Fibroblast of skin of right biceps (primary cell): ENCODE measurements at places on chromosomes 3 and 15.

DNA sequence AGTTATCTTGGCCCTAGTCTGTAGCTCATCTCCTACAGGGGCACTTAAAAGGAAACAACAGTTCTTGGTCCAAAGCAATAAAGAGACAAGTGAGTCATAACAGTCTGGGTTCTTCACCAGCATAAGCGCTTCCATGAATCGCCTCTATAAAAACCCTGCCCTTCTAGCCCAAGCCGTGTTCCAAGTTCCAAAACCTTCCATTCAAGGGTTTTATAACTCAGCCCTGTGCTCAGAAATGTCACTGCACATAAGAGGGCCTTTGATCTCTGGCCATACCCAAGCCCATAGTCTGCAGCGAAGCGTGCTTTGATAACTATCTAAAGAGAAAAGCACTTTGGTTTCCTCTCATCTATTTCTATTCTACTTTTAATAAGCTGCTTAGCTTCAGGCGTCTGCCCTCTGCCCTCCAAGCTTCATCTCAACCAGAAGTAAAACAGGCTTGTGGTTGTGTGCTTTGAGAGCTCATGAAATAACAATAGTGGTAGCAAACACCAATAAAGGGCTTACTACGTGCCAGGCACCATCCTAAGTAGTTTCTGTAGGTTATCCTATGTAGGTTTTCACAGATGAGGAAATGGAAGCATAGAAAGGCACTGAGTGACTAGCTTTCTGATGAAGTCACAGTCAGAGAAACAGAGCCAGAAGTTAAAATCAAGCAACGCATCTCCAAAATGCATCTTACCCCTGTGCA lies 64.0 kb upstream of the AKAP13 start:
- DNase-seq: peak; percentile 55

DNA sequence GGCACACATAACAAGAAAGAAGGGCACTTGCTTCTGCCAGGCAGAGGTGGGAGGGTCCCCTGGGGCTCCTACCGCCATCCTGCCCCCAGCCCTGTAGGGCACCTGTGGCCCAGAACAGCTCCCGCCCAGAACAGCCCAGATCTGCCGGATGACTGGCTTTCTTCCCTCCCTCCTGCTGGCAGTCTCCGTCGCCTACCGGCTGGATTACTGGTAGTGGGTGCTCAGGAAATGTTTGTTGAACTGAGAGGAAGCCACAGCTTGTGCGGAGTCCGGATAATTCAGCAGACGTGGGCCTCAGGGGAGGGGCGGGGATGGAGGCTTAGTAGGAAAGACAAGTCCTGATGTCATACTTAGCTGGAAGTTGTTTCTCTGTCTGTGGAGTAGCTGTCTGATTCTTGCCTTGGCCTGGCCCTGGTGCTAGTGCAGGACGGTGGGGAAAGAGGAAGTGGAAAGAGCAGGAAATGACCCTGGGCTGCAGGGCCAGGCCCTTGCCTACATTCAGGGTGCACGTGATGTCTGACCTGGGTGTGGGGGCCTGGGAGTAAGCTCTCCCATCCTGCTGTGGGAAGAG lies 6.7 kb downstream of the CCDC9B start:
- DNase-seq: peak; percentile 81

- DNase-seq: peak; percentile 13
Observed at GRCh38 chr3:119191800-119192199, 18.4 kb downstream of the UPK1B start.

- DNase-seq: peak; percentile 19
Observed at GRCh38 chr15:66196602-66197001, 56.9 kb downstream of the MEGF11 start.

DNA sequence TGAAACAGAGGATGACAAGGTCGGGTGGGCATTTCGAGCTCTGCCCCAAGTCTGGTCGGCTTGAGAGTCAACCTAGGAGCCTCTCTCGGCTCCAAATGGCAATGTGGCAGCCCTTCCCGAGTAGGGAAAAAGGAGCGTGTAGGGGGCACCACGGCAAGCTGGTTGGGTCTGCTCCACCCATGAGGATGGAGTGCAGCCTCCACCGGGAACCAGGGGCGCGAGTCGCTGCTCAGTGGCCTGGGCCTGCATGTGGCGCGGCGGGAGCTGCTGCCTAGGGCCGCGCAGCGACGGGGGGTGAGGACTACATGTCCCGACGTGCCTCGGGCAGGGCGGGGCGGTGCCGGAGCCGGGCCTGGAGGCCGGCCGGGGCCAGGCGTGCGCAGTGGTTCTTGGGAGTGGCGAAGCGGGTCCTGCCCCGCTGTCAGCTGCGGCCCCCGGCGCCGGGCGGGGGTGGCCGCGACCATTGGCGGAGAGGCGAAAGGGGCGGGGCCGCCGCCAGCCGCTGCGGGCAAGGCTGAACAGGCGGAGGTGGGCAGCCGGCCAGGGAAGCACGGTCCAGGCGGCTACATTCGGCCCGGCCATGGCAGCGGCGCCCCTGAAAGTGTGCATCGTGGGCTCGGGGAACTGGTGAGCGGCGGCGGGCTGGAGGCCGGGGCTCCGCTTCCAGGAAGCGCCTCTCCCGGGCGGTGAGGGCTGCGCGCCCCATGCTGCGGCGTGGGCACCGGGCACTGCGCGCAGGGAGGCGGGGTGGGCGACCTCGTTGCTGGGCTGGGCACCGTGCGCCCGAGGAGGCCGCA lies at the start of gene GPD1L:
Gene GPD1L, plus strand, starts transcription at position 489 of the 797 bp plus-strand sequence. Its CDS starts 92 bp downstream, at position 581.
- peak; percentile 93 for DNase-seq
